T-helper 1 cell (primary cell): ENCODE measurements at places on chromosomes 16 and 17.

GRCh38 chr16:27982184-27982583, 81.3 kb downstream of the GSG1L start:
- no peak for DNase-seq

GRCh38 chr16:54694651-54695050, 236.0 kb upstream of the IRX5 start:
- DNase-seq: no peak

DNA sequence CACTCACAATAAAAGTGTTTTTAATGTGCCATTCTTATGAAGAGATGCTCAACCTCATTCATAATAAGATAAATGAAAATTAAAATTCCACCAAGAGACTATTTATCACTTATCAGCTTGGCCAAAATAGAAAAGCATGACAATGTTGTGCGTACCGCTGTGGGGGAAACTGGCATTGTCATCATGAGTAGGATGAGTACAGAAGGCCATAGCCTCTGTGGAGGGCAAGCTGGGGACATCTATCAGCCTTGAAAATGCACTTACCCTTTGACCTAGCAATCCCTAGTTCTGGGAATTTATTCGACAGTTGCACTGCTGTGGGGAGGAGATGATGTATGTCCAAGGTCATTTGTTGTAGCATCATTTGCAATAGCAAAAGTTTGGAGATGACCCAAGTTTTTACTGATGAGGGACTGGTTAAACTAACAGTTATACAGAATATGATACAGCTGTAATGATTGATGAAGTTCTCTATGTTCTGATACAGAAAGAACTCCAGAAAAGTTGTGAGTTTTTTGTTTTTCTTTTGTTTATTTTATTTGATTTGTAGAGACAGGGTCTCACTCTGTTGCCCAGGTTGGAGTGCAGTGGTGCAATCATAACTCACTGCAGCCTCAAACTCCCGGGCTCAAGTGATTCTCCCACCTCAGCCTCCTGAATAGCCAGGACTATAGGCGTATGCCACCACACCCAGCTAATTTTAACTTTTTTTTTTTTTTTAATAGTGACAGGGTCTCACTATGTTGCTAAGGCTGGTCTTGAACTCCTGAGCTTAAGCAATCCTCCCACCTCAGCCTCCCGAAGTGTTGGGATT, 13.7 kb upstream of the PRKCB start:
- no peak for DNase-seq

- DNase-seq: no peak
These were observed 107.7 kb downstream of the SEC14L1 start for GRCh38 chr17:77248216-77249114.

- DNase-seq: no peak
These were observed 522 bp upstream of the GLG1 start for GRCh38 chr16:74607310-74607961.

DNA sequence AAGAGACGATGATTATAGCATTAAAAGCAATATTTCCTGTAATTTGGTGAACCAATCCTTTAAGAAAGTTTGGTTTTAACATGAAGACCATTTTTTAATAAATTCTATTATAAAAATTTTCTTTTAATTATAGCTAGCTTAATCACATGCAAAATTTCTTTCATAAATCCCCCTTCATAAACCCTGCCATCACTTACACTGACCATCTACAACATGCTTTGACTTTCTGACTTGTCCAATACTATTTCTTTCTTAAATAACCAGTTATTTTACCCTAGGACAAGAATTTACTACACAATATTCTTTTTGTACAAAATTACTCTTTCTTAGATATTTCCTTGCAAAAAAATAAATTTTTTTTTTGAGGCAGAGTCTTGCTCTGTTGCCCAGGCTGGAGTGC, 1334.8 kb downstream of the CDH11 start:
- no peak for DNase-seq

DNA sequence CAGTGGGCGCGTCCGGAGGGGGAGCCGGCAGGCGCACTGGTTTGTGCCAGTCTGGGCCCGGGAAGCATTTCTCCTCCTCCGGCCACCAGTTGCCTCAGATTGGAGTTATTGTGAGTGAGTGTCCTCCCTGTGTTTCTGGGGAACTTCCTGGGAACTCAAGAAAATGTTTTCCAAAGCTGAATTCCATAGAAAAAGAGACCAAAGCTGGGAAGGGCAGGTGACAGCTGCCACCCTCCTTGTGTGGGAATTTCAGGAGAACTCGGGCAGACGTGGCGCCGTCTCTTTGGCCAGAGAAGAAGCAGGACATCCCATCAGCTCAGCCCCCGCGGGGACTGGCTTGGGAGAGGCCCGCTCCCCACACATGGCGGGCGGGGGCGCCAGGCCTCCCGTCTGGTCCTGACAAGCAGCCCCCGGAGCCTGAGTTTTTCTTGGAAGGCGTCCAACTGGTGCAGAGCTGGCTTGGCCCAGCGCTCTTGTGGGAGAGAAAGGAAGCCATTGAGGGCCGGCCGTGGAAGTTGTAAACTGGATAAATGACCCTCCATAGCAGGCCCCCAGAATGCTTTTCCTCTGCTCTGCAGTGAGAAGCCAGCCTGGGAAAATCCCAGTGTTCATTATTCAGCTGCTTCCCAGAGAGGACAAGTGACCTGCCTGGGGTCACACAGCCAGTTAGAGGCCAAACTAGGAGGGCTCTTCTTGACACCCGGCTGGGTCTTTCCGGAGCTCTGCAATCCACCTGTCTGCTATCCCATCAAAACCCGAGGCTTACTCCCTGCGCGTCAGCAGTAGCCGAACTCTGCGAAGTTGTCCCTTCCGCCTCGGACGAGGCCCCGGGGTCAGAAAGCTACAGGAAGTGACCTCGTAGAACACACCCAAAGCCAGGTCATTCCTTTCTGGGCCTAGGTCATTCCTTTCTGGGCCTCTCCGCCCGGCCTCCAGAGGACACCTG, 39.2 kb upstream of the GSE1 start:
- DNase-seq: no peak

DNA sequence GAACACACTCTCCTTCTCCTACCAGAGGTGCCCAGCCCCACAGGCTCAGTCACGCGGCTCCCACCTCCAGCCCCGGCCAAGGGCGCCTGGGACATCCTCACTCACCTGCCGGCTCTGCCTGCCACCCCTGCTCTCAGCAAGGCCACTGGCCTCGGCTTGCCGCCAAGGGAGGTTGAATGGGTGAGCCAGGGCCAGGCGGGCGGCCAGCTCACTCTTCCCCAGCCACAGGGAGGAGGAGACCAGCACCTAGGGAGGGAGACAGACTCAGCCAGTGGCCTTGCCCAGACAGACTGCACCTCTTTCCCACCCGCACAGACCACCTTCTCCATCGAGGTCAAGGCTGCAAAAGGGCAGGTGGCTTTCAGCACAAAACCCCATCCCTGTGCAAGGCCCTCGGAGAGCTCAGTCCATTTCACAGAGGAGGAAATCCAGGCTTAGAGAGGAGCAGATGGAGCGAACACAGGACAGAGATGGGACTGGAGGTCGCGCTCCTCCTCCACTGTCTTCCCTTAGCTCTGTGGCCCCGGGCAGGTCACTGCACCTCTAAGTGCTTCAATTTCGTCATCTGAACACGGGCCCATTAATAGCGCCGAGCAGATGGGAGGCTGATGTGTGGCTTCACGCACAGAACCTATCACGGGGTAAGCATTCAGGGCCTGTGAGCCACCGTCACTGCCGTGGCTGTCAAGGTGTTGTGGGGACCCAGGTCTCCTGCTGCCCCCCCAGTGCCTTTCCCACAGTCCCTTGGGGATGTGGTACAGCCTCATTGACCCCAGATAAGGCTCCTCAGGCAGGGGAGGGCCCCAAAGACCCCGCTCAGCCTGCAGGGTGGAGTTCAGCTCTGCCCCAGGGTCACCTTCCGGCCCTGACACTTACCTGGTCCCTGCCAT, 56.1 kb downstream of the RMI2 start:
- DNase-seq: no peak

GRCh38 chr16:67664871-67665270, 1.7 kb downstream of the ENKD1 start:
- no peak for DNase-seq

- no peak for DNase-seq
These were observed 11.2 kb downstream of the CBFB start for GRCh38 chr16:67040166-67040565.

DNA sequence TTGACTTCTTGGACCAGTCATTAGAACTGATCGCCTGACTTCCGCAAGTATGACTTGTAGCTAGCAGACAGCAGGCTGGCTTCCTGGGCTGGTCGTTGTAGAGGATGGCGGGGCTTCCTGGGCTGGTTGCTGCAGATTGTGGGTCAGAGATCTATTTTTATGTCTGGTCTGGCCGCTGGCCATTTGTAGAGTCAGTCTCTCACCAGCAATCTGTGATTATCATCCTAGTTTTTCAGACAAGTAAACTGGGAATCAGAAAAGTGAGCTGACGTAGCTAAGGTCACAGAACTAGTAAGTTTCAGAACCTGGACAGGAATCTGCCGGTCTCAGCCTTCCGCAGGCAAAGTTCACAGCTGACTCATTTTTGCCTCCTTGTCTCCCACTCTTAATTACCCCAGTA, 19.1 kb downstream of the GPR142 start:
- DNase-seq: no peak

DNA sequence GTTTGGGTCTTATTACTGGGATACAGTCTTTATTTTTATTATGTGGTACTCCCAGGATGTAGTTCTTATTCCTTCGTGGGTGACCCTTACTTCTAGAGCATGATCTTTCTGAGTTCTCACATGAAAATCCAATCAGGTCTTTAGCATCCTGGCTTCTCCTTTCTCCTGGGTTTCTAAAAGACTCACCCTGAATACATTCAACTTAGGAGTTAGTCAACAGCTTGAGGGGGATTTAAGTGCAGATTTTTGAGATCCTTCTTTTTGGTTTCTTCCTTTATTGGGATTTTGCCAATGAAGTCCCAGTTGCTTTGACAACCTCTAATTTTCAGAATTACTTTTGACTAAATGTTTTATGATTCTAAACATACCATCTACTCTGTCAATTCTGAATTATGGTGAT, 68.2 kb downstream of the SIAH1 start:
- no peak for DNase-seq

- DNase-seq: no peak
These were observed 10.8 kb downstream of the MRPS23 start for GRCh38 chr17:57838857-57839570.

DNA sequence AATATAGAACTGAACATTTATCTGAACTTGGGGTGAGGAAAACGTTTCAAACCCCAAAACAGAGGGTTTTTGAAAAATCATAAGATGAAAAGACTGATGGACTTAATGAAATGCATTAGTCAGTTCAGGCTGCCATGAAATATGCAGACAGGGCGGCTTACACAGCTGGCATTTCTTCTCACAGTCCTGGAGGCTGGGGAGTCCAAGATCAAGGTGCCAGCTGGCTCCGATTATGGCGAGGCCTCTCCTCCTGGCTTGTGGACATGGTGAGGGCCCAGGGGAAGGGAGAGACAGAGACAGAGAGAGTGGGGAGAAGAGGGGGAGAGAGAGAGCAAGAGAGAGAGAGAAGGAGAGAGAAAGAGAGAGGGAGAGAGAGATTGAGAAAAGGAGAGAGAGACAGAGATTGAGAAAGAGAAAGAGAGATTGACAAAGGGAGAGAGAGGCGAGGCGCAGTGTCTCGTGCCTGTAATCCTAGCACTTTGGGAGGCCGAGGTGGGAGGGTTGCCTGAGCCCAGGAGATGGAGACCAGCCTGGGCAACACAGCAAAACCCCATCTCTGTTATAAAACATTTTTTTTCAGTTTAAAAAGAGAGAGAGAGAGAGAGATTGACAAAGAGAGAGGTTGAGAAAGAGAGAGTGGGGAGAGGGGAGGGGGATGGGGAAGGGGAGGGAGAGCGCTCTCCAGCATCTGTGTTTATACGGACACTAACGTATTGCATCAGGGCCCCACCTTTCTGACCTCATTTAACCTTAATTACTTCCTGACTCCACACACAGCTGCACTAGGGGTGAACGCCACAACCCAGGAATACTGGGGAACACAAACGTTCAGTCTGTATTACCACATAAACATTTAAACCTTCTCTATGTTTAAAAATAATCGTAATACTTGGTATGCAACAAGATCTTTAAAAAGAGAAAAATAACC, 24.6 kb upstream of the RPH3AL start:
- DNase-seq: no peak

DNA sequence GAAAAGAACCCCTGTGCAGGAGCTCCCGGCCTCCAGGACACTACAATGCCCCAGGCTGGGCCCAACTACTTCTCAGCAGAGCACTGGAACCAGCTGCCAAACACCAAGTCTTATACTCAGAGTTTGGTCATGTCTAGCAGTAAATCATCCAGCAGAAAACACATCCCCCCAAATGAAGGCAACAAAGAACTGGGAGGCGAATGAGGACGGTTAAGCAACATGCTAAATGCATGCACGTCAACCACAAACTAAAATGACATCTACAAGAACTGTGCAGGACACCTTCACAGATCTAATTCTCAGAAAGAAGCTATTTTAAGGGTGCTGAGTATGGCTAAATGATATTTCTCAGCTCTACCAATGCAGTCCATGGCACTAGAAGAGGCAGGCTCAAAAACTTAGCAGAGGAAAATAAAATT, 7.6 kb upstream of the IRX5 start:
- DNase-seq: no peak
